ENCODE measurements at places on chromosomes 2 and 18.

GRCh38 chr2:159616286-159616701 lies at the start of gene BAZ2B:
TSS of gene BAZ2B (minus strand) at chr2:159616548. CDS start at chr2:159478719, 137,829 bp downstream.
- DNase-seq: no peak

DNA sequence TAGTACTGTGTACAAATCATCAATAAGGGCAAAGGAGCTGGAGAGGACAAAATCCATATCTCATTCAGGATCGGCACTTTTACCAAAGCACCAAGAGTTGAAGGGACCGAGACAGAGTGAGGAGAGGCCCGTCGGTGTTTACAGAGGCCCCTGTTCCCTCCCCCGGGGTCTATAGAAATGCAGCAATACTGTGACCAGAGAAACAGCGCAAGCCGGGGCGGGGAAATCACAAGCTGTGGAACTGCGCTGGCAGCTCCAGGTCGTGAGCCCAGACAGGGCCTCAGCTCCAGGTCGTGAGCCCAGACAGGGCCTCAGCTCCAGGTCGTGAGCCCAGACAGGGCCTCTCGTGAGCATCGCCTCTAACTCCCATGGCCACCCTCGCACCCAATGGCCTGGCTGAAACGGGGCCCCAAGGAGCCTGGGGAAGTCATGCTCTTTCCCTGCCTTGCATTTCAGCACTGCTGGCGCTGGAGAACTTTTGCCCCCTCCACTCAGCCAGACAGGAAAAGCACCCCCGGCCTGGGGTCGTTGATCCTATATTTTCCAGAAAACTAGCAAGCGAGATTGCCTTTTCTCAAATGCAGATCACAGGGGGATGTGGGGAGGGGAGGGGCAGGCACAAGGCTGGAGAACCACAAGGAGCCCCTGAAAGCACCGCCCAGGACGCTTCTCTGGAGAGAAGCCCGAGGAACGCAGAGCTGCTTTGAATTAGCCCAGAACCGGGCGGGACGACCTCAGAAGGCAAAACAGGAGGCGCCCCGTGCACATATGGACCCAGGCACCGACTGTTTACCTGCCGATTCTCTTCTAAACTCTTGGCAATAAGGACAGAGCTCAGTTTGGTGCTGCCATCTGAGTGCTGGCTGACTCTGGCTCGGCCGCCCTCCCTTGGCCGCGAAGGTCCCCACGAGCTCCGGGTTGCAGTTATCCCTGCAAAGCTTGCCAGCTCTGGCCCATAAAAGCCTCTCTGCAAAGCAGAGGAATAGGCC lies 223.7 kb downstream of the ACKR3 start:
- DNase-seq: no peak

DNA sequence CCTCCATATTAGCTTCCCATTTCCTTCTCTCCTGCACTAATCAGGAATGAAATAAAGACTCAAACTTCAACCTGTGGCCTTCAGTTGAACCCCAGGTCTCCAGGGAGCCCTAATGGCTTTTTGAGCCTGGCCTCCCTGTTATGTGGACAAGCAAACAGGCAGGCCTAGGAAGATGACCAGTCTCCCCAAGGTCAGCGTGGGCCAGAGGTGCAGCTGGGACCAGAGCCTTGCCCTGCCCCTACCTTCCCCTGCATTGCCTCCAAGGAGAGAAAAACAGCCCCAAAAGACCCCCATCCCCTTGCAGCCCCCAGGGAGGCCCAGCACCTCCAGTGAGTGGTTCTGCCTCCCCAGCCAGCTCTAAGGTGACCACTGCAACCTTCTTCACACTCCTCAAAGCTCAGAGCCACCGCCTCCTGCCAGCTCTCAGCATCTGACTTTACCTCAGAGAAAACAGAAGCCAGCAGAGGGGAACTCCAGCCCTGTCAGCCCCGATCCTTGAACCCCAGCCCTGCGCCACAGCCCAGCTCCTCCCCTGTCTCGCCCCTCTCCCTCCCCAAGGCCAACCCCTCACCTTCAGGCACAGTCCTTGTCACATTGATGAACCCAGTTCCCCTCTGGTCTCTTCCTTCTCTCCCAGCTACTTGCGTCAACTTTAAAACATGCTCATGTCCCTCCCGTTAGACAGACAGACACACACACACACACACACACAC lies 59.5 kb upstream of the ID2 start:
- DNase-seq: no peak

- DNase-seq: no peak
Measured at GRCh38 chr18:50199921-50200320, 5.0 kb upstream of the MYO5B start.

DNA sequence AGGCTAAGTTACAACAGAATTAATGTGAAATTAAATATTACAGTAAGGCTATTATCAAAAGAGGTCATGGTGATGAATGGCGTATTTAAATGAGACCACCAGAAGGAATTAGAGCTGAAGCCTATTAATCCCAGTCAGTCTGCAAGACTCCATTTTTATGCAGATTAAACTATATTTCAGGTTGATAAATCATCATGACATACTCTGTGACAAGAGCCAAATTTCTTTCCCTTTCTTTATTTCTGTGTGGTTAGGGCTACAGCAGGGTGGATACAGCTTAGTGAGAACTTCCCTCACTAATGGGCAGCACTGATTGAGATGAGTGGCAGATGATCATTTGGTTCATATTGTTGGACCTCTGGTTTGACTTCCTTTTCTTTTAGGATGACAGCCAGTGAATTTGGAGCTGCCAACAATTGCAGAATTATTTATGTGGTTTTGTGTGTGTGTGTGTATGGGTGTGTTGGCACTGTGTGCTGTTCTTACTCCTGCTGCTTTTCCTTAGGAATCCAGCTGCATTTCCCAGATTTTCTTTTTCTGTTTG lies 481.3 kb downstream of the PIK3C3 start:
- DNase-seq: no peak

DNA sequence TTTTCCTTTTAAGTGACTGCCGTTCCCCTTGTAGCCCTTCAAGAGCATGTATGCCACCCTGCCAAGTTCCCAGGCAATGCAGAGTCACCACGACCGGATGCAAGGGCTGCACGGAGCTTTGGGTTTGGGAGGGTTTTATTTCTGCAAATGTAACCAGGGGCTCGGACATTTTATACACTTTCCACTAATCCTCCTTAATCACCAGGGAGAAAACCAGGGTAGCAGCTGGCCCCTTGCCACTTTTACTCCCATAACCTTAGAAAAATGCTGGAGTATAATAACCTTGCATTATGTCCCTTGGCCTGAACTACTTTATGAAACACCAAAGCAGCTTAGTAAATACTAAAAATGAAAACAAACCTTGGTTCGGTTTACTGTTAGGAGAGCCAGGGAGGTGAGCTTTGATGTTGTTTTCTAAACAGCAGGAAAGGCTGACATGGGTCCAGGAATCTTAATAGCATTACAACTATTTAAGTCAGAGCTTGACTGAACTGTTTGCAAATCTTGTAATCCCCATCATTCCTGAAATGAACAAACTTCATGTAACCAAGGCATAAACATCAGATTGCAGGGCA lies 152.8 kb upstream of the RIOK3 start:
- no peak for DNase-seq

DNA sequence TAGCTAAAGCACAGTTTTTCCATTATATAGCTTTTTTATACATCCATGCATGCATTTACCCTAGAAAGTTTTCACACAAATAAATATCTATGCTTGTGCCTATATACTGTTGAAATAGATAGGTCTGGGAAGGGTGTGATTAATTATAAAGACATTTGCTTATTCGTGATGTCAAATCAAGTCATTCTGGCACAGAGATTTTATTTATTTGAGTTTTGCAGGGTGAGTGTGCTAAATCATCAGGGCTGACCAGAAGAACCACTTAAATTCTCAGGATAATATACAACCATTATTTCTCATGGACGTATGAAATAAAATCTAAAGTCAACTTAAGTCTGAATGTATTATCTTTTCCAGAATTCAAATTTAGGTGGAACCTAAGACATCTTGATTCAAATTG lies 295.5 kb downstream of the EPHA4 start:
- DNase-seq: no peak

DNA sequence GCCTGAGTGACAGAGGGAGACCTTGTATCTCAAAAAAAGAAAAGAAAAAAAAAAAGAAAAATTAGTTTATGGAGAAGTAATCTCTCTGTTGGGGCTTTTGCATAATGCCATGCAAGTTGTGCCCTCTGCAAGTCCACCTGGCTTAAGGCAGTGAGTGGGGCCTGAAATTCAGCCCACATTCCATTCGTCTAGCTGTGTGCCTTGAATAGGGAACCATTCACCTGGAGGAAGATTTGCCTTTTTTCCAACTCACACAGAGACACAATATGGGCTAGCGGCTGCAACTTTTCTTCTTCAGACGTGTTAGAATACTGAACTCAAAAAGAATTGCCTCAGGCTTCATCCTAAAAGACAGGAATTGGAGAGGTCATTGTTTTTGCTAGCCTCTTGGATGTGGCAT lies 160.0 kb upstream of the STON1 start:
- DNase-seq: no peak

Measured in stimulated activated CD4-positive, alpha-beta T cell treated with anti-CD3 and anti-CD28 coated beads, Interleukin-2, amount 100 ng/mL, for 48 hours (primary cell).